ENCODE measurements at places on chromosomes 12 and 14.

DNA sequence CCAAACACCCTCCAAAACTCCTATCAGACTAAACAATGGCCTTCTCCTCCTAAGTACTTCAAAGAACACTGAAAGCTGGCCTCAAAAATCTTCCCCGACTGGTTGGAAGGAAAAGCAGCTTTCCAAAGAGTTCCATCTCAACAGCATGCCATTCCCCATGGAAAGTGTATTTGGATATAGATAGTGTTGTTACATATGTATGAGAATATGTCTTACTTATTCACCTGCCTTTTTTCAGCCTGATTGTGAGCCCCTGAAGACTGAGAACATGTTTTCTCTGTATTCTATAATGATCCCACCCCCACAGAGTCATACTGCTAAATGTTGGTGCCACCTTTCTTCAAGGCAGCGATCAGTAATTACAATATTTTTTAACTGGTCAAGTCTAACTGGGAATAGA, 185.4 kb upstream of the G2E3 start:
- DNase-seq: no peak

- DNase-seq: no peak
These were observed 140.3 kb upstream of the NUDT4 start for GRCh38 chr12:93237235-93237915.

DNA sequence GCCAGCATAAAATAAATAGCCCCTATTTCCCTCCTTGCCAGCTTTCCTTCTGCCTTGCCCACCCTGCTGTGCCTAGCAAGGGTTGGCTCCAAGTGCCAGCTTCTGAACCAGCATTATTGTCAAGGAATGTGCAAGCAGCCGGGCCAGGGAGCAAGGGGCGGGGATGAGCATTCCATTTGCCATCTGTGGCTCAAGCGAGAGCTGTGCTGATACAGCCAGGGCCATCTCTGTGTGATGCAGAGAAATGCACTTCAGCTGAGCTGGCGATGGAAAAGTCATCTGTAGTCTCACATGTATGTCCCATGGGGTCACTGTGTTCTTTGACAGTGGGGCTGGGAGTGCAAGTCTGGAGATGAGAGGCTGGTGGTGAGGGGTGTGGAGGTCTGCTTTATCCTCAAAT, 137.3 kb downstream of the SUDS3 start:
- no peak for DNase-seq

GRCh38 chr12:71551529-71551928, 111.9 kb downstream of the LGR5 start:
- no peak for DNase-seq

GRCh38 chr12:80861641-80862378, 75.9 kb downstream of the LIN7A start:
- DNase-seq: no peak

Data from stimulated activated CD8-positive, alpha-beta memory T cell treated with anti-CD3 and anti-CD28 coated beads, Interleukin-7, amount 100 ng/mL, for 1 hour (primary cell).